ENCODE measurements at places on chromosomes 7 and 10. TPM values are rescaled to one million over a fixed set of nuclear protein-coding genes. Genes with fewer than 3 reads are reported as not detected.

Gene PTPN12
- total RNA-seq, result 86.4 TPM

Gene CFAP46
- total RNA-seq, result 1.5 TPM

Gene ZNF783
- 6.9 TPM for total RNA-seq

Gene CALY
- 0.69 TPM for total RNA-seq

Gene GPR26
- not detected for total RNA-seq

Gene SEMA4G
- total RNA-seq, result 9.3 TPM

Gene GSTO2
- 1.5 TPM for total RNA-seq

Gene SORCS1
- not detected for total RNA-seq

Gene PGAM2
- total RNA-seq, result not detected

Gene CLCN1
- total RNA-seq, result not detected

Gene ITIH2
- 0.31 TPM for total RNA-seq

Gene NACAD
- total RNA-seq, result 0.19 TPM

Gene EGR2
- total RNA-seq, result 0.52 TPM

Gene MYL10
- not detected for total RNA-seq

Gene KCNH2
- total RNA-seq, result 1.5 TPM

Gene SPDYE6
- total RNA-seq, result not detected

Gene SDK1
- total RNA-seq, result 0.72 TPM

Gene SFXN2
- total RNA-seq, result 3.3 TPM

Gene ACHE
- 2.8 TPM for total RNA-seq

Gene GNAT3
- total RNA-seq, result not detected

Gene KNDC1
- total RNA-seq, result 1.4 TPM

Gene GJD4
- not detected for total RNA-seq

Gene ACTL6B
- total RNA-seq, result not detected

Gene HKDC1
- total RNA-seq, result 11.6 TPM

Gene ANKRD61
- 0.53 TPM for total RNA-seq

Gene TFPI2
- total RNA-seq, result 308 TPM

Gene PRPS1L1
- total RNA-seq, result not detected

Measured in A549 treated with GW870086 at 1 μM for 4 hours (cell line).